ENCODE measurements at places on chromosomes 3 and 15.

- DNase-seq = no peak
Observed at GRCh38 chr3:115324056-115324455, 177.0 kb upstream of the ZBTB20 start.

DNA sequence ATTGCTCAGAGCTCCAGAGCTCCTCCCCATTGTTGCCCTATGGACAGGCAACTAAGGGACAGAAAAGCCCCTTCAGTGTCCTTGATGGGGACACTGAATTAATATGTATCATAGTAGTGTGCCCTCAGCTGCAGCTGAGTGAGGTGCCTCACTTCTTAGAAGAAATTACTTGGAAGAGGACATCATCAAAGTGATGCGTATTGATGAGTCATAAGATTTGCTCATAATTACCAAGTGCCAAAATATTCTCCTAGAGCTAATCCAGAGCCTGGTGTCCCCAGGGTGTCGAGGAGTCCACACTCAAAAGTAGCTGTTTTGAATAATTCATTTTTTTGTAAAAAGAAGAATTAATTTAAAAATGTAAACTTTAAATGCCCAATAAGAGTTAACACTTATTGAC is 200.7 kb upstream of the SEMA6D start:
- no peak for DNase-seq

DNA sequence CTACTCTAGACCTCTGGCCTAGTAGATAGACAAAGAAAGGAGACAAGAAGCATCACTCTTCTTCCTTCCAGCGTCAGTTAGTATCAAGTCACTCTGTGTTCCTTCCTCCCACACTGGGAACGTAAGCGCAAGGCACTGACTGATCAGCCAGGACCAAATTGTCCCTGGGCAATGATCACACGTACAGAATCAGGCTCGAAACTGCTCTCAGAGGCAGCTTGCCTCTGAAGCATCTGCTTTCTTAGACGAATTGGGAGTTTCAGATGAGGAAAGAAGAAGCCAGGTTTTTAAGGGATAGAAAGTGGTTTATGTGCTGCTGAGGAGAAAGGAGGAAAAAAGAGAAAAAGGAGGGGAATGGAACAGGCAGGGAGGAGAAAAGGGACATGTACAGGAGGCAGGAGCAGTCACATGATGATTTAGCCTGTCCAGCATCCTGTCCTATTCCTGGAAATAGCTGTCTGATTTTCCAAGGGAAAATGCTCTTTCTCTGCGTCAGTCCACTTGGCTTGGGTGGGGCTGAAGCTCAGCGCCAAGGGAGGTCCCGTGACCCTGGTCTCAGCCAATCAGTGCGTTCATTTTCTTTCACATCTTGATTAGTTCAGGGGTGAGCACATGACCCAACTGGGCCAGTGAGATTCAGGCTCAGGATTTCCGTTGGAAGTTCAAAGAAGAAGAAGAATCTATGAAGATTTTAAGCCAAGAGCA is 102.0 kb upstream of the PRICKLE2 start:
- no peak for DNase-seq

DNA sequence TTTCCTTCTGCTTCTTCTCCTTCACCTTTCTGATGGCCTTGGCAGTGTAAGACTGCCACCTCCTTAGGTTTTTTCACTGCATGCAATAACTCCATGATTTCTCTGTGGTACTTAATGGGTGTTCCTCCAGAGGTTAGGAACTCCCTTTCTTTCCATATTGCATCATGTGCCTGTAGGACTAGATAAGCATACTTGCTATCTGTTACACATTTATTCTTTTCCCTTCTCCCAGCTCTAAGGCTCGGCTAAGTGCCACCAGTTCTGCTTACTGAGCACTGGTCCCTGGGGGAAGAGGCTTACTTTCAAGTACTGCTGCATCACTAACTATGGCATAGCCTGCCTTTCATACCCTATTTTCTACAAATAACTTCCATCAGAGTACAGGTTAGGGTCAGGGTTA is 351.8 kb downstream of the OTOL1 start:
- DNase-seq = no peak

DNA sequence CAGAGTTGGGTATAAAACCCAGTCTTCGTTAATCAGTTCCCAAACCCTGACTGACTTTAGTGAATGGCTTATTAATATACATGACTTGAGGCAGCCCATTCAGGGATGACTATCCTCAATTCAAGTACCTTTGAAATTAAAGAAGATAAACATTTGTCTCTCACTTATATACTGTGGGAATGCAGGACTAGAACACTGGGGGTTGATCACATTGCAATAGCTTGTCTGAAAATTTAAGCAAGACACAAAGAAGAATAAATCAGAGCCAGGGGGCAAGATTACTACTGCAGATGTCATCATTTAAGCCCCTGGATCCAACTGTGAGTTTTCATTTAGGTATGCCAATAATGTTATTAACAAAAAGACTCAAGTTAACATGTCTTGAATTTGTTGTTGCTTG is 647.7 kb downstream of the ZPLD1 start:
- DNase-seq = no peak

- no peak for DNase-seq
Observed at GRCh38 chr15:74653426-74654102, 37.9 kb downstream of the CLK3 start.

- DNase-seq = no peak
Observed at GRCh38 chr15:44289259-44289790, 806 bp downstream of the GOLM2 start.

- DNase-seq = no peak
Observed at GRCh38 chr15:59200560-59200959, 6.1 kb upstream of the LDHAL6B start.

- DNase-seq = no peak
Observed at GRCh38 chr3:40045051-40045450, 235.6 kb downstream of the MYRIP start.

DNA sequence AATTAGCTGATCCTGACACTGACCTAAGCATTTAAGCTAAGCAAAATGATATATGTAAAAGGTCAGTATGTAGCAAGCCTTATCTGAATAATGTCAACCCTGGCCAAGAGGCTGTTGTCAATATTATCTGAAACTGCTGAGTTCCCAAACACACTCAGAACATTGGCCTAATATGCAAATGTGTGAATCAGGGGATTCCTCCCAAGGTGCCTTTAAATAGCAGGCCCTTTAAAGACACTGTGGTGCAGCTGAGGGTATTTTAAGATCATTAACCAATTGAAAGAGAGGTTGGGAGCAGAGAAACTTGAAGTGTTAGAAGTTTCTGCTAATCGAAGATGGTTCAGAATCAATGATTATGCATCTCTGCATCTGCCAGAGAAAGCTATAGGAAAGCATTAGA is 207.0 kb downstream of the NTRK3 start:
- no peak for DNase-seq

GRCh38 chr15:65066635-65067316 is 1.0 kb downstream of the RASL12 start:
- no peak for DNase-seq

GRCh38 chr3:119529883-119530282 is 29.5 kb downstream of the CD80 start:
- DNase-seq = no peak

DNA sequence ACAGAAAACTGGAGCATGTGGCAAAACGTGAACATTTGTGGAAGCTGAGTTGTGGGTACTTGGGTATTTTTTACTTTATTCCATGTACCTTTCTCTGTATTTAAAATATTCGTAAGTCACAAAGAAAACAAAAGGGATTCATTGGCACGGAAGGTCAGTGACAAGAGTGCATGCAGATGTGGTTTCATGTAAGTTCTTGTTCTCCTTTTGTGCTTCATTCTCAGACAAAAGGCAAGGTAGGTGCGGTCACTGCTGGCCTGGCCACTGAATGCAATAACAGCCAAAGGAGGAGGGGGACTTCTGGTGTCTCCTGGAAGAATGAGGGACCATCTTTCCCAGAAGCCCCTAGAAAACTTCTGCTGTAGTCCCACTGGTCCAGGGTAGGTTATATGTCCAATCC is 200.0 kb upstream of the TOPAZ1 start:
- no peak for DNase-seq

Data from T follicular helper cell (primary cell).